ENCODE measurements at places on chromosomes 12 and 14. TPM values are rescaled to one million over a fixed set of nuclear protein-coding genes. Genes with fewer than 3 reads are reported as not detected.

The GNPTAB gene
- 25.8 TPM for total RNA-seq

The MNAT1 gene
- 46.0 TPM for total RNA-seq

The TMX1 gene
- total RNA-seq = 33.0 TPM

The GLT8D2 gene
- 6.9 TPM for total RNA-seq

The PRB2 gene
- not detected for total RNA-seq
